Stimulated activated CD8-positive, alpha-beta memory T cell treated with anti-CD3 and anti-CD28 coated beads, Interleukin-2, amount 100 ng/mL, for 1 hour (primary cell): ENCODE measurements at places on chromosomes 13 and 19.

GRCh38 chr13:103222683-103223082 is 156.5 kb upstream of the SLC10A2 start:
- no peak for DNase-seq

GRCh38 chr13:111555268-111555808 is 234.9 kb downstream of the TEX29 start:
- DNase-seq: no peak

DNA sequence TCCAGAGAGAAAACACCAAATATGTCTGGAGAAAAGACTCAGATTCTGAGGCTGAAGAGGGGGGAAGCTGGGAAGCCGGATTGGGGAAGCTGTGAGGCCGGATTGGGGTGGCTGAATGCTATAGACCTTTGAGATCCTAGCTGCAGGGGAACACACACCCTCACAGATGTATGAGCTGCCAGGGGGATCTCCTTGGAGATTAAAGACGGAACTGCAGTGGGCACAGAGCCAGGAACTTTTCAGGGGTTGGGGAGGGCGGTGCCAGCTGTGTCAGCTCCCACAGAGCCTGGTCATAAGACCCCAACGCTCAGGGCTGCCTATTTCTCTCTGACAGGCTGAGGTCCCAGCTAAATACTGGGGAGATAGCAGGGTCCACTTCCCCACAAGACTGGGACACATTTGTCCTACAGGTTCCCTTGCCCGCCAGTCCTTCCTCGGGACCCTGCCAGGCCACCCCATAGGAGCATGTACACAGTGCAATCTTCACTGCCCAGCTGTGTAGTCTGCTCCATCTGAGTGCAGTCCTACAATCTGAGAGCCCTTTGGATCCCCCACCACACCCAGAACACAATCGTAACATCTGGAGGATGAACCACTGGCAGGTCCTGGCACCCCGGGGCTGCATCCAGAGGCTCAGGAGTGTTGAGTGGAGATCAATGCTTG is 1893.9 kb downstream of the PCDH9 start:
- DNase-seq: no peak

- DNase-seq: no peak
Observed at GRCh38 chr19:7633698-7634097, at the start of gene PCP2. TSS of gene PCP2 (minus strand) at chr19:7633719. CDS start at chr19:7633457, 262 bp downstream.

GRCh38 chr19:51695088-51695487 is 2.0 kb downstream of the SPACA6 start:
- no peak for DNase-seq

DNA sequence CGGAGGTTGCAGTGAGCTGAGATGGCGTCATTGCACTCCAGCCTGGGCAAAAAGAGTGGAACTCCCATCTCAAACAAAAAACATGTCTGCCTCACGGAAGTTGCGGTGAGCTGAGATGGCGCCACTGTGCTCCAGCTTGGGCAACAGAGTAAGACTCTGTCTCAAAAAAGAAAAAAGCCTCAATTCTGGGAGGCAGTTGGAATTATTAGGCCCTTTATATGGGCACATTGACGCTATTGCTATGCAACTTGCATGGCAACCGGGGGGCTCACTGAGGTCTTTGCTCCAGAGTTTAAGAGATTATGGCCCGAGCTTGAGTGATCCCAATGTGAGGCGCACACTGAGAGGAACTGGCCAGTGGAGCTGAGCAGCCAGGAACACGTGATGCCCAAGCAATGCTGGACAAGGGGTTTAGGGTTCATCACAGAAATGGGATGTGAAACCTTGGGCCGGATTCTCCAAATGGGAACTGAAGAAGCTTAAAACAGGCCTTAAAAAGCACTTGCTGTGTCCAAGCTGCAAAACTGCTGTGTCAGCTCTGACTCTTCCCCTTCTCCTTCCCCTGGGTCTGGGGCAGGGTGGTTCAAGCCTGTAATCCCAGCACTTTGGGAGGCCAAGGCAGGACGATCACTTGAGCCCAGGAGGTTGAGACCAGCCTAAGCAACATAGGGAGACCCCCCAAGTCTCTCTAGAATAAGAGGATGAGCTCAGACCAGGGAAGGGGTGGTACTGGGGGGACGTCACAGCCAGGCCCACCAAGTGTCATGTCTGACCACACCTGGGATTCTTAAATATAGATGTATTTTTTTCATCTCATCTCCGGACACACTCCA is 2.5 kb downstream of the FTL start:
- no peak for DNase-seq

- no peak for DNase-seq
Observed at GRCh38 chr13:59877933-59878332, 285.8 kb downstream of the DIAPH3 start.

DNA sequence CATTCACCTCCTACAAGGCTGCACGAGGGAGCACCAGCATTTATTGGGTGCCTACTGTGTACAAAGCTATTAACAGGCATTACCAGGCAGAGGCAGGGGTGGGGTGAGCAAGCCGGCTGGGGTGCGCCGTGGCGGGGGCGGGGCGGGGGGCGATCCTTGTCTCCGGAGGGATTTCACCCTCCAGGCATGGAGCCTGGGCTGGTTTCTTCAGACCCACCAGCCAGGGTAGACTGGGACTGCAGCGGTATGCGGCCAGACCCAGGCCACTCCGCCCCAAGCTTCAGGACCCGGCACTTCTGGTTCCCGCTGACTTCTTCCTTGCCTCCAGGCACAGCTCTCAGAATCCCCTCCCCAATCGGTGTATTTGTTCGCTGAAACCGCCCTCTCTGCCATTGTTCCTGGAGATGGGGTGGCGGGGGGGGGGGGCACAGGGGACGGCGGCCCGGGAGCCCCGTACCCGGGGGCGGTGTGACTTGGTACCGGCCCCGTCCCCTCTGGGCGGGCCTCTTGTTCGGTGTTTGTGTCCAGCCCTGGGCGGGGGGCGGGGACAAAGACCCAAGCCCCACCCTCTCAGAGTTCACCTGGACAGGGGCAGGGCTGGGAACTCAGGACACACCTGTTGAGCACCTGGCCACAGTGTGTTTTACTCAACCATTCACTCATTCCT is 14.4 kb downstream of the TJP3 start:
- DNase-seq: no peak

- DNase-seq: no peak
Observed at GRCh38 chr13:64305246-64305645, 2889.6 kb upstream of the PCDH20 start.

DNA sequence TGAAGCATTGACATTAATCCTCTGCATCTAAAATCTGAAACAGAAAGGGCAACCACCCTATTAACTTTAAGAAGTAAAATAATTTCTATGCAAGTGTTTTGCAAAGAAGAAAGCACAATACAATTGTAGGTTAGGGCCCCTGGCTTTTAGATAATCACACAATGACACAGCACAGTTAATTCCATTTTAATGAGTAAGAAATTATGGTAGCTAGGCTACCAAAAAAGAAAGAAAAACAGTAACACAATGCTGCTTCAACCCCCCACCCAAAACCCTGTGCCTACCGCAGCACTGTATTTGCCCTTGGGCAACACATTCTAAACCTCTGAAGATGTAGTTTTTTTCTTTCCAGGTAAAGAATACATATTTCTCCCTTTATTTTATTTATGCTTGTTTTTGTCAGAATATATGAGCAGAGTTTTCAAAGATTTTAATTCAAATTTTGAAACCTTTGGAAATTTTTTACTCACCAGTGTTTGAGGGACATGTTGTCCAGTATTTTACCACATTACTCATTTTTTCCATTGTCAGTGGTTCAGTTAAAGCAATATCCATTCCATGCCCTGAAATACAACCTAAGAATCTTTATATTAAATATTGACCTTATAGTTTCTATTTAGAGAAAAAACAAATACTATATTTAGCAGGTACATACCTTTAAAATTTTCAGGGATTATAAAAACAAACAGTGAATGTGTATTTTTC is 21.1 kb downstream of the SOHLH2 start:
- no peak for DNase-seq

DNA sequence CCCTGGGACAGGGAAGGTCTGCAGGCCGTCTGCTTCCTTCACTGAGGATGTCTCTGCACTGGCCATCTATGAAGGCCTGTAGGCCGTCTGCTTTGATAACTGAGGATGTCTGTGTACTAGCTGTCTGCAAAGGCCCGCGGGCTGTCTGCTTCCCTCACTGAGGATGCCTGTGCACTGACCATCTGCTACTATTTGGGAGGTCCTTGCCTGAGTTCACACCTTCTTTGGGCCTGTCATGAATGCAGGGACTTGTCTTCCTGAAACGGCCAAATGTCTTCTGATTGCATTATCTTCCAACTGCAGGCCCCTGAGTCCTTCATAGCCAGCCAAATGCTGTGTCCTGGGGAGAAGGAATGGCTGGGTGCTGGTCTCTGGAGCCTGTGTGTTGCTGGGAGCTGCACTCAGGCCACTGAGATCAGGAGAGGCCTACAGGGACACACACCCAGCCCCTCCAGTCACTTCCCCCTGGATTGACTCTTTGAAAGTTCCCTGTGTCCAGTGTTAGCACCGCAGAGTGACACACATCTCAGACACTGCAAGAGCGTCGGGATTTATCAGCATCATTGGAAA is 72.9 kb downstream of the TEX29 start:
- DNase-seq: no peak

- DNase-seq: no peak
Observed at GRCh38 chr13:76163761-76164160, 527.6 kb downstream of the LMO7 start.
